ENCODE measurements at places on chromosomes 12 and 14.

GRCh38 chr12:21296751-21297406 is 37.8 kb downstream of the SLCO1A2 start:
- peak; percentile 15 for DNase-seq

GRCh38 chr12:128976120-128976738 is 123.0 kb downstream of the GLT1D1 start:
- DNase-seq = no peak

- DNase-seq = peak; percentile 84
Measured at GRCh38 chr12:93879476-93880421, 202.6 kb downstream of the CRADD start.

GRCh38 chr14:68788996-68789820 is 3.7 kb downstream of the ZFP36L1 start:
- DNase-seq = peak; percentile 79

- DNase-seq = no peak
Measured at GRCh38 chr14:91084516-91084915, 24.1 kb upstream of the RPS6KA5 start.

- DNase-seq = no peak
Measured at GRCh38 chr12:94143438-94143837, 4.9 kb upstream of the PLXNC1 start.

- DNase-seq = no peak
Measured at GRCh38 chr14:97319691-97320090, 522.5 kb downstream of the VRK1 start.

- no peak for DNase-seq
Measured at GRCh38 chr12:6769666-6770065, 2.7 kb upstream of the LAG3 start.

DNA sequence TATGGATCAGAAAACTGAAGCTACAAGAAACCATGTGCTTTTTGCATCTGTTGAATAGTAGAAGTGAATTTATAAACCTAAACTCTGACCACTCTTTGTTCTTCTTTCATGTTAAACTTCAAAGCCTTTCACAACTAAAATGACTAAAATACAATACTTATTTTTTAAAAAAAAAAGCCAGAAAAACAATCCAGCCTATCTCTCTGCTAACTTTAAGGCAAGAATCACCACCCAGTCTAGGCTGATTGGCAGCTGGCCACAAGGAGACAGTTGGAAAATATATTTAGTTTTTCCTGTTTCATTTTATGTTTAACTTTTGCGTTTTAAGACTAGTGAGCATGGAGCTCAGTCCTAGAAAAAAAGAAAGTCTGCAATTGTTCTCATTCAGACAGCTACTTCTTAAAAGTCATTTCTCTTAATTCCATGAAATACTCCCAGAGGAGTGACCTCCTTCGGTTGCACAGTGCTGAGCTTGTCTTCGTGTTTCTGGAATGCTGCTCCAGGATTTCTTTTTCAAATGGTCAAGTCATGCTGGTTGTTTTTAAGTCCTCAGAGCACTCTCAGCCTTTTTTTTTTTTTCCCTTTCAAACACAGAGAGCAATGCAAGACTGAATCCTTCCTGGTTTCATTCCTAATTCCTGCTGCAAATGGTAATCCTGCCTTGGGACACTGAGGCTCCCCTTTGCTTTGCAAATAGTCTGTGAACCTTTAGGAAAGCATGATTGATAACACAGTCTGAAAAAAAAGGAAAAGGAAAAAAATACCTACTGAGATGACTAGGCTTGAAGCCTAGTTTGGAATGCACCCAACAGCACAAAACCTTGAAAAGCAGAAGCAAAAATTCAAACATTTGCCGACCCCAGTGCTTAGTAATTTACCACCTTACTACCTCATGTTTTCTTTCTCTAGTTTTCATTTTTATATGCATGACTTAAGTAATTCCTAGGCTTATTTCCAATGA is 233.3 kb upstream of the DAAM1 start:
- DNase-seq = peak; percentile 50

- no peak for DNase-seq
Measured at GRCh38 chr12:93925585-93926205, 222.7 kb upstream of the PLXNC1 start.

DNA sequence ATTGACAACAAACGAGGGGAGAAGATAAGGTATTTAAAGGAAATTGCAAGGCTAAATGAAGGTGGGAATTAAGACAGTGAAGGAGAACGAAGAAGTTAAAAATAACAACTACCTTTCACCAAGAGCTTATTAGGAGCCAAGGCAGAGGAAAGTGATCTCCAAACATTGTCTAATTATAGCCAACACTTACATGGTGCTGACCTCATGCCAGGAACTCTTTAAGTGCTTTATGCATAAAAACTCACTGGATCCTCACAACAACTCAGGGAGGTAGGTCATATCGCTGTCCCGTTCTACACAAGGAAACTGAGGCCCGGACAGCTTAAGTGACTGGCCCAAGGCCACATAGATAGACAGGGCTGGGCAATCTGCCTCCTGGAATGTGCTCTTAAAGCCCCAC is 19.5 kb downstream of the TAMALIN start:
- DNase-seq = no peak

GRCh38 chr12:50517421-50518048 is 12.8 kb downstream of the DIP2B start:
- peak; percentile 30 for DNase-seq

DNA sequence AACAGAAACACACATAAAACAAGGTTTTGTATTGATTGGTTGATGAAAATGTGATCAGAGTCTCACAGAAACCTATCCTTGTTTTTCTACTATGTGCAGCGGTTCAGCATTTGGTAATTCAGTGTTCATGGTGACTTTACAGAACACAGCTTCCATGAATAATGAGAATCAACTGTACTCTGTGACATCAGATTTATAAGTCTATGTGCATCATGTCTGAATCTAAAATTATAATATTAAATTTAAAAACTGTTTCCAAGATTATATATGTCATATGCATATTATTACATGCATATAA is 104.3 kb downstream of the SLC16A7 start:
- no peak for DNase-seq

Measured in AG10803 (cell line).